CD4-positive, alpha-beta T cell treated with Interleukin-6 for 4 hours (primary cell): ENCODE measurements at places on chromosomes 16 and 17.
A peak's percentile ranks its signal among the peaks of the same experiment; 100 is the strongest.

DNA sequence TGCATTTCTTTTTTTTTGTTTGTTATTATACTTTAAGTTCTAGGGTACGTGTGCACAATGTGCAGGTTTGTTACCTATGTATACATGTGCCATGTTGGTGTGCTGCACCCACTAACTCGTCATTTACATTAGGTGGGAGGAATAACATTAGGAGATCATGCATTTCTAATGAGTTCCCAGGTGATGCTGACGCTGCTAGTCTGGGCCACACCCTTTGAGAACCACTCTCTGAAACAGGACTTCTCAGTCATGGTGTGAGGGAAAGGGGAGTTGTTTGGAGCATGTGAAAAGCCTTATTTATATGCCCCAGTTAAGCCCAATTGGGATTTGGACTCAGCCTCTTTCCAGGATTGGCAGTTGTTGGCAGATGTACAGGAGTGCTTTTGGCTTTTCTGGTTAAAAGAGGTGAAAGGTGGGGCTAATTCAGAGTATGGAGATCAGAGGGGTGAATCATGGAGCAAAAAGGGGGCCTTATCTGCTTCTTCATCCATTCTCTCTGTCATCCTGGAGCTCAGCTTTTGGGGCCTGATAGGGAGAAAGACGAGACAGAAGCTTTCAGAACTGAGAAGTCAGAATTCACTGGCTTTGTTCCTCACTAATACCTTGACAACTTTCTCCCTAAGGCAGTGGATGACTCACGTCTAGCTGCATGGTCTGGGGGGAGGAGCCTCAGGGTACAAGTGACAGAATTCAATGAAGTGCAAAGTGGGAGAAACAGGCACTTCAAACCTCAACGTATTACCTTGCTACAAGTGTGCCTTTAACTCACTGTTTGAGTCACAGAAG is 180.0 kb upstream of the CACNG3 start:
- DNase-seq: no peak

GRCh38 chr17:76642994-76643393 is 563 bp downstream of the ST6GALNAC1 start:
- peak; percentile 15 for DNase-seq

DNA sequence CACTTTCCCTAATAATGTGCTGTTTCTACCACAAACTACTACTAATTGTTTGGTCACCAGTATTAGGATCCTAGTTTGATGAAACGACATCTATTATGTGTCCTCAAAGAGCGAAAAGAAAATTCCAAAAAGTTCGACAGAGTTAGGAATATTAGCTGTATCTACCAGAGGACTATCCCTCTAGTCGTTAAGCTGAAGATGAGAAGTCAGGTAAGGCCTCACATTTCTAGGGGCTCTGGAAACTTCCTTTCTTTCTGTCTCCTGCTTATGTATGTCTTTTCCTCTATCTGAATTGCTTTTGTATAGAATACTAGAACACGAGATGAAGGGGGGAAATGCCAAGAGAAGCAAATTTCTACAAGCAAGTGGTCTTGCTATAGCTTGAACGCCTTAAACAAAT is 1.6 kb downstream of the GLG1 start:
- no peak for DNase-seq

- no peak for DNase-seq
Observed at GRCh38 chr16:64736857-64737256, 385.0 kb downstream of the CDH11 start.

- no peak for DNase-seq
Observed at GRCh38 chr17:29210879-29211278, 30.7 kb upstream of the MYO18A start.
